NCI-H524 treated with DMSO at 0.1 percent for 48 hours (cell line): ENCODE measurements at places on chromosomes 11 and 22.

GRCh38 chr11:65100674-65101350, 4.8 kb downstream of the VPS51 start:
- DNase-seq: no peak

- no peak for DNase-seq
Observed at GRCh38 chr22:44670220-44670988, 31.6 kb upstream of the PRR5 start.

DNA sequence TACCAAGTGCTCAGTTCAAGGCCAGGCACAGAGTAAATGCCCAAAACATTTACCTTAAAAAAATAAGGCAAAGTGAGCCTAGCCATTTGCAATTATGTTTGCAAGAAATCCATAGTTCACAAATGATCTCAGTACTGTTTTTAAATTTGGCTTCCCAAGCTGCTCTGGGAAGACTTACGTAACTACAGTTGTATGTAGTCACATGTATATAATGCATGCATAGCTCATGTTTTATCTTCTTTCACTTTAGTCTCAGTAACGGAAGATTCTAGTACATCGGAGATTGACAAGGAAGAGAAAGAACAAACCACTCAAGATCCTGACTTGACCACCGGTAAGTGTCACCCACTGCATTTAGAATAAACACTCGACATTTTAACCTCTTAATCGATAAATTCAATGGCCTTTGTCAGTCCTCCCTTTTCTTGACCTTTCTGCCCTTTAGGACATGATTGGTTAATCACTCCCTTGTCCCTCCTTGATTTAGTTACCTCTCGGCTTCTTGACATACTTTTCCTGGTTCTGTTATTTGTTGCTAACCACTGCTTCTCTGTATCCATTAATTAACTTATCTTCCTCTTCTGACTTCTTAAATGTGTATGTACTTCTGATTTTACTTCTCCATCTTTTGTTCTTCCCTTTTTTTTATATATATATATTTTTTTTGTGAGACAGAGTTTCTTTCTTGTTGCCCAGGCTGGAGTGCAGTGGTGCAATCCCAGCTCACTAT, 18.0 kb upstream of the JHY start:
- no peak for DNase-seq

DNA sequence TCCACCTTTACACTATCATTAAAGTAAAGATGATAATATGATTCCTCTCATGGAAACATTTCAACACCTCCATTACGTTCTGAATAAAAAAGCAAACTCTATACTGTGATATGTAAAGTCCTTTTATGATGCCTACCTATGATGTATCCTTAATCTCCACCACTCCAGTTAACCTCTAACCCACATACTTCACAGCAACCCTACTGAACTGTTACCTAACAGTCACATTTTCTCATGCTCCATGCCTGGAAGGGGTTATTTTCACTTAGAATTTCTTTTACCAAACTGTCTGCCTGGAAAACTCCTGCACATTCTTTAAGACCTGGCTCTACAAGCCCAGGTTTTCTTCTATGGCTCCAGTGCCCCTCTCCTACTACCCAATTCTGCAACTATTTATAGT, 129.1 kb downstream of the FCHSD2 start:
- DNase-seq: no peak
